ENCODE measurements at places on chromosomes 1 and 21.

GRCh38 chr1:119712342-119713038, 756 bp downstream of the PHGDH start:
- DNase-seq = no peak

- DNase-seq = no peak
Observed at GRCh38 chr1:31010086-31010989, 55.2 kb downstream of the PUM1 start.

- DNase-seq = no peak
Observed at GRCh38 chr1:15788624-15789301, 18.7 kb downstream of the UQCRHL start.

DNA sequence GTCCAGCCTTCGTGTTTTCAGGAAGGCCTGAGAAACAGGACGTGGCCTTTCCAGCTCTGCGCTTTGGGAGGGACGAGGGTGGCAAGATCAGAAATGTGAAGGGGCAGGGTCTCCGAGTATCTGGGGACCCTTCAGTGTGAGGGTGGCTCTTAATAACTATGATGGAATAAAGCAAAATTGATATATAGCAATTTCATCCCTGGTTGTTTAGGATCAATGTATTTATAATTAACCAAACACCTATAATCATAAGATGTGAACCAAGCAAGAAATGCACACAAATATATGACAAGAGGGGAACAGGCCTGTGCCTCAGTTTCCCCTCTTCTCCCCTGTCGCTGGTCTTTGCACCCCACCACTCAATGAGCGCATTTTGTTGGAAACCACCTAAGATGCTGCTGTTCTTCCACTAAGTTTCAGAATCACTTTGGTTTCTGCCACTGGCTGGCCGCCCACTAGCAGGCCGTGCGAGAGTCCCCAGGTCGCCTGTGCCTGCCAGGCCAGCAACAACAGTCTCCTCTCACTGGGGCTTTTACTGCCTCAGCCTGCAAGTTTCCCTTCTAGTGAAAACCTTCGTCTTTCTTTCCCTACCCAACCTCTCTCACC, 36.6 kb downstream of the UBASH3A start:
- DNase-seq = no peak

- no peak for DNase-seq
Observed at GRCh38 chr1:208820580-208821212, 576.5 kb upstream of the PLXNA2 start.

DNA sequence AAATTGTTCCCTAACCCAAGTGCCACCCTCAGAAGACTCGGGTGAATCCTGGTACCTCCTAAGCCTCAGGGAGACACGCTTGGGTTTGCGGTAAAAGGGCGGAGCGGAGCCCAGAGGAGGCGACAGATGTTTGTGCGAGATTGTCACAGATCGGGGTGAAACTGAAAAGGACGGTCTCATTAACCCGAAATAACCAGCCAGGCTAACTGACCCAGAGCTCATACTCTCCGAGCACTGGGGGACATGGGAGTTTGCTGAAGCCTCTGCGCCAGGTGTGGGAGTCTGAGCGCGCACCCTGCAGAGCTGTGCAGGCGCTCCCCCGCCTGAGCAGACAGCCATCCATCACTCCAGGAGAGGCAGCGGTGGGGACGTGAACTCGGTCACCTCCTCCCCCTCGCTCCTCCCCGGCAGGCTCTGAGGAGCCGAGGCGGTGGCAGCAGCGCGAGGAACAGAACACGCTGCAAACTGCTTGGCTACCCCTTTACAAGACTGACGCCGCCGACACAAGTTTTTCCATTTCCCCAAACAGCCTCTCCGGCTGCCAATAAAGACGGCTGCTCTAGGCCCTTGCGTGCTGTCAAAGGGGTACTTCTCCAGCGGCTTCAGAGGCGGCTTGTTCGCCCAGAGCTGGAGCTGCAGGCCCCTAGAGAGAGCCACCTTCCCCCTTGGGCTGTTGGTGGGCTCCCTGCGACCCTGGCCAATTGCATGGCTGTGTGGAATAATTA, 43.5 kb downstream of the RRAGC start:
- no peak for DNase-seq

- DNase-seq = no peak
Observed at GRCh38 chr21:27450216-27450615, 483.3 kb upstream of the ADAMTS5 start.

GRCh38 chr1:41963636-41964035, 44.9 kb upstream of the HIVEP3 start:
- no peak for DNase-seq

DNA sequence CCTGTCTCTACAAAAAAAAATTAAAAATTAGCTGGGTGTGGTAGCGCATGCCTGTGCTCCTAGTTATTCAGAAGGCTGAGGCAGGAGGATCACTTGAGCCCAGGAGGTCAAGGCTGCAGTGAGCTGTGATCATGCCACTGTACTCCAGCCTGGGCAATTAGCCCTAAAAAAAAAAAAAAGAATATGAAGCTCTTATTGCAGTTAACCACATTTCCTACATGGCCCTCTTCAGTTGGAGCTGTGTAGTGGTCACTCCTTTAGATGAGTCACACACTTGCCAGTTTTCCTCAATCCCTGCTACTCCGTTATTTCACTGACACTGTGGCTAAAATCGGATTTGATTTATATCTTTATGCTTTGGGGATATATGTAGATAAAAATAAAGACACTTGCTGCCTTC, 11.8 kb downstream of the NFYC start:
- no peak for DNase-seq

DNA sequence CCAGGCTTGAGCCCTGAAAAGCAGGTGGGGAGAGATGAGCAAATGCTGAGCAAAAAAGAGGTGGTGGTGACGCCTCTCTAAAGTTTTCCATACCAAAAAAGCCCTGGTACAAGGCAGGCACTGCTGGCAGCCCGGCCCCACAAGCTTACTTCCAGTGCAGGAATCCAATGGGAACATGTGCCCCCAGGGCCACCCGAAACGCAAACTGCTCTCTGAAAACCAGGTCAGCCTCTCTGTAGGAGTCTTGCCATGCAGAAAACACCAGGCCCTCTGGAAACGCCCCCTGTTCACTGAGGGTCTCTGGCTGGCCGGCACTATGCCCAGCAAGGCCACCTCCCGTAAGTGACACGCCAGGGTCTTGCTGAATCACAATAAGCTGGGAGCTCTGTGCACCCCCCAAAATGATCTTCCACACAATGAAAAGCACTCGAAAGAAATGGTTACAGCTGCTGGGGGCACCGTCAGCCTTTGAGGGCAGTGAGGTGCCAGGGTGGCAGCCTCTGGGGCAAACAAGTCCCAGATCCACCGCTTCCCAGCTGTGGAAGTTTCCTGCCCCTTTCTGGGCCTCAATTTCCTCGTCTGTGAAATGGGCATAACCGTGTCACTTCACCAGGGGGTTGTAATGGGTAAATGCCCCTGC, 170.5 kb downstream of the TOMM20 start:
- no peak for DNase-seq

- DNase-seq = peak; percentile 62
Observed at GRCh38 chr1:25922056-25922970, 16.1 kb upstream of the STMN1 start.

DNA sequence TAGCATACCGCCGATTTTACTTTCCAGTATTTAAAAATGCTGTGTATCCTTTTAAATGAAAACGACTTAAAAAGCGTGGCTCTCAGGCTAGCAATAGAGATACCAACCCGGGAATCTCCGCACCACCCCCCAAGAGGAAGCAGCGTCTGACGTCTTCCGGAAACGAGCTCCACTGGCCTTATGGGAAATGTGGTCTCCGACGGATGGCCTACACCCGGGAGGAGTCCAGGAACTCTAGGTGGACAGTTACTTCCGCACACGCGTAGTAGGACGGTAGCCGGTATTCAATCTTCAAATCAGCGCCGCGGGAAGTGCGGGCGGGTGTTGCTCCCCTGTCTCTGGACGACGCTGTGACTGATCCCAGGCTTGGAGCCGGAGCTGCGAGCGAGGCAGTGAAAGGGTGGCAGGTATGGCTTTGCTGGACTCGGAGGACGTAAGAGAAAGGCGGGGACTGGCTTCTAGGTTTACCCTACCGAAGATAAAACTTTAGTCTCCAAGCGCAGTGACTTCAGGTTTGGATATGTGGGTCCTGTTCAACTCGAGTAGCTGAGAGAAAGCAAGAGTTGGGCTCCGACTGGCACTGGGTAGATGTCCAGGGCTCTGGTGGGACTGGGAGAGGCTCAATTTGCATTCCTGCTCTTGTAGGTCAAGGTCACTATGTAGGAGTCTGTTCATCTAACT, at the start of gene ZNF684:
TSS of gene ZNF684 (plus strand) at position 257 of the 681 bp plus-strand sequence. CDS start 1,530 bp downstream, outside the sequence.
- DNase-seq = peak; percentile 96

- no peak for DNase-seq
Observed at GRCh38 chr21:44761011-44761729, 40.5 kb downstream of the UBE2G2 start.

GRCh38 chr21:17390569-17390968, 122.3 kb upstream of the CXADR start:
- DNase-seq = no peak

GRCh38 chr1:161198194-161198896, 509 bp downstream of the ADAMTS4 start:
- DNase-seq = no peak

GRCh38 chr1:25677193-25677773, 60.7 kb downstream of the MAN1C1 start:
- DNase-seq = no peak

DNA sequence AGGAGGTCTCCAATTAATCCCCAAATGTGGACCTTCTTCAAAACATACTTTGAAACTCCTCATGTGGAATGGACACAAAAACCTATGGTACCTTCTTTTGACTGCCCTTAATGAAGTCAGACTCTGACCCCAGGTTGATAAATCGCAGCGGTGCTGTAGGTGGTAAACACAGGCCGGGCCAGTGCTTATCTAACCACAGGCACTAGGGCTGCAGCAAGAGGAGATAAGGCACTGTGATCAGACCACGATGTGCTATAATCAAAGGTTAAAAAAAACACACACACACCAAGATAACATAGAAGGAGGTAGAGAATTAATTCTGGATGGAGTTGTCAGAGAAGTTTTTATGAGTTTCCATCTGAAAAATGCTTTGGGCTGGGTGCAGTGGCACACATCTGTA, 52.3 kb upstream of the SIPA1L2 start:
- no peak for DNase-seq

GRCh38 chr1:46070164-46070814, 62.1 kb downstream of the PIK3R3 start:
- peak; percentile 53 for DNase-seq

DNA sequence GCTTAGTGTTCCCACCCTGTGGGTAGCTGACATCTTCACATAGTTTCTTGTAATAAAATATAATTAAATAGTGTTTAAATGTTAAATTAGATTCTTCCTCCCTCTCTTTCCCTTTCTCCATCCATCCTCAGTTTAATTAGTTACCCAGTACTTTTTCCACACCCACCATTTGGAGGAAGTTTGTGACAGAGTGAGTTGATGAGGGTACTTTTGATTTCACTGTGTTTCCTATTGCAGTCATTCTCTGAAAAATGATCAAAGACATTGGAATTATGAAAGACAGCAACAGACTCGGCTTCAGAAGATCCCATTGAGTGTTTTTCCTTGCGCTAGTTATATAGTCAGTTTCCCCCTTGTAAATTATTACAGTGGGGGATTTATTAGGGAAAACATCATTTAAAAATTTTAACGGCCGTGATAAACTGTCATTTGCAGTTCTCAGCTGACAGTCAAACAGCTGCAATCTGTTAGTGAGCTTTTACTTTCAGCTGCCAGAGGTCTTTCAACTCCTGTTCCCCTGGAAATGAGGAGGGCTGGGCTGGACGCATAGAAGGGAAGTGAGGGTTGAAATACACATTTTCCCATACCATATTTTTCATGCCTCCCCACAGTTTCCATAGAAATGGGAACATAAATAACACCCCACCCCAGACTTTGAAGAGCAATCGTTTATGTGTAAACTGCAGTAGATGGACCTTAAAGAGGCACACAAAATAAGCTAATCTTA, 61.3 kb upstream of the CACYBP start:
- DNase-seq = no peak

GRCh38 chr1:21212126-21212525, 35.4 kb upstream of the EIF4G3 start:
- no peak for DNase-seq

DNA sequence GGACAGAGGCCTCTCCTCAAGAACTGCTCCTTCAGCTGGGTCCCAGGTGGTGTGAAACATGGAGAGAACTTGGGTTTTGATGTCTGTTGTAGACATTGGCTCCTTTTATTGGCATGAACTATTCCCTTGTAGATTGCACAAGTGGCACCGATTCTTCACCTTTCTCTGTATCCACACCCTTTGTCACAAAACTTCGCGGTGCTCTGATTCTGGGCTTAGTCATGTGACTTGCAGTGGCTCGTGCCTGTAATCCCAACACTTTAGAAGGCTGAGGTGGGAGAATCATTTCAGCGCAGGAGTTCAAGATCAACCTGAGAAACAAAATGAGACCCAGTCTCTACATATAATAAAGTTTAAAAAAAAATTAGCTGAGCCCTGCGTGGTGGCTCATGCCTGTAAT, 42.5 kb upstream of the EYA3 start:
- no peak for DNase-seq

DNA sequence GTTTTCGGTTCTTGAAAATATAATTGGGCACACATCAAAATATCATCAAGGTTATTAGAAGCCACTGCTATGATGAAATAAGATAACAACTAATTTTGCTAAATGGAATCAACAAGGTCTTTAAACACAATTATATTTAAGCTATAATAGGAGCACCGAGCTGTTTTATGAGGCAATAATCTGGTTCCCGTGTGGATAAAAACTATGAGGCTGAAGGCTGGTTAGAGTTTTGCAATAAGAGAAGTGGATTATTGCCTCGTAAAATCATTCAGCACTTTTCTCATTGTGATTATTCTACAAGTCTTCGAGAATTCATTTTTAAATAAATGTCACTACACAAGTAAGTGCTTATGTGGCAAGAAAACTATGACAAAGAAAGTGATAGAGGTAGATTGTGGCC, 975.7 kb upstream of the ADGRL2 start:
- no peak for DNase-seq

- DNase-seq = peak; percentile 32
Observed at GRCh38 chr1:48242141-48242736, 19.7 kb downstream of the SLC5A9 start.

DNA sequence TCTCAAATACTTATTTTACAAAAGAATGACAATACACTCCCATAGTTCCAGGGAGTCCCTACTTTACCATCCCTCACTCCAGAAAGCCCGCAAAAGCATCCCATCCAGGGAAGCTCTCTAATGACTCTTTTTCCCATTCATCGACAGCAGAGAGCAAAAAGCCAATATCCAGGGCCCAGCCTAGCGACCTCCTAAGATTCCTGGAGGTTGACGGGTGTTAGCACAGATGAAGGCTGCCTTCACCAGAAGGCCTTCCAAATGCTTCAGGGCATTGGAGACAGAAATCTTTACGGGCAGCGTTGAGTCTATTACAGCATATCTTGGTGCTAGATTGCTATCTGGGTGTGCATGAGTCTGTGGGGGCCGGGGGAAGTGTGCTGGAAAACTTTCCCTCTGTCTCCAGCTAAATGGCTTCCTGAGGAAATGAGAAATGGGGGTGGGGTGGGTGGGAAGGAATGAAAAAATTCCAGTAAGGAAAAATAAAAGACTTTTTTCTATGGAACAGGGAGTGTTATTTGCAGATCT, 136.6 kb downstream of the PROX1 start:
- no peak for DNase-seq

- no peak for DNase-seq
Observed at GRCh38 chr1:224579526-224579925, 36.6 kb upstream of the CNIH3 start.

GRCh38 chr1:92679980-92680379, 104.9 kb downstream of the EVI5 start:
- no peak for DNase-seq

GRCh38 chr1:10387677-10388386, 11.0 kb upstream of the PGD start:
- peak; percentile 66 for DNase-seq

- no peak for DNase-seq
Observed at GRCh38 chr1:164875518-164875917, 316.5 kb downstream of the PBX1 start.
